Activated CD8-positive, alpha-beta T cell treated with anti-CD3 and anti-CD28 coated beads for 36 hours (primary cell): ENCODE measurements at places on chromosomes 5 and 9.
A peak's percentile ranks its signal among the peaks of the same experiment; 100 is the strongest.

DNA sequence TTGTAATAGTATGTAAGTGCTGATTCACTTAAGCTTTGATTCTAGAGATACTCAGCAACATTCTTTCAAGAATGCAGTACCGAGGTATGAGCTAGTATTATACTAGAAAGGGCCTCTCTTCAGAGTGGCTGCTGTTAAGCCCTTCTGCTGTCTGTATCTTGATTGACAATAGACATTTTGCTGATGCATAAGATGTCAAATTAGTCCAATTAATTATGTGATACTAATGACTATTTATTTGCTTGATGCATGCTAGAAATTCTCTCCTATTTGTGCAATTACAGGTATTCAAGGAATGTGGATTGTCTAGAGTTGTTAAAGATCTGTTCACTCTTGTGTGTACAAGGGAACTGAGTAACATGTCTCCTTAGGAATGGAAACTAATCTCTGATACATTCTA lies 92.3 kb upstream of the PTGER4 start:
- DNase-seq, result no peak
- no peaks in the 10 kb centered on the region for H3K27me3 ChIP-seq
- peaks cover 22% of the 10 kb centered on the region for H3K4me1 ChIP-seq
- H3K27ac ChIP-seq, result no peak overlapping the region
- no peaks in the 10 kb centered on the region for H3K36me3 ChIP-seq

- H3K27me3 ChIP-seq, result peaks cover 7% of the 10 kb centered on the region
- no peaks in the 10 kb centered on the region for H3K36me3 ChIP-seq
- H3K4me3 ChIP-seq, result no peak overlapping the region
- DNase-seq, result no peak
- no peaks in the 10 kb centered on the region for H3K4me1 ChIP-seq
- H3K27ac ChIP-seq, result no peak overlapping the region
Measured at GRCh38 chr9:27304521-27304920, 7.6 kb upstream of the EQTN start.

- peaks cover 5% of the 10 kb centered on the region for H3K27me3 ChIP-seq
- no peaks in the 10 kb centered on the region for H3K4me1 ChIP-seq
- DNase-seq, result no peak
- no peak overlapping the region for H3K27ac ChIP-seq
- no peaks in the 10 kb centered on the region for H3K36me3 ChIP-seq
Measured at GRCh38 chr9:115444959-115445358, 327.0 kb upstream of the TNC start.

DNA sequence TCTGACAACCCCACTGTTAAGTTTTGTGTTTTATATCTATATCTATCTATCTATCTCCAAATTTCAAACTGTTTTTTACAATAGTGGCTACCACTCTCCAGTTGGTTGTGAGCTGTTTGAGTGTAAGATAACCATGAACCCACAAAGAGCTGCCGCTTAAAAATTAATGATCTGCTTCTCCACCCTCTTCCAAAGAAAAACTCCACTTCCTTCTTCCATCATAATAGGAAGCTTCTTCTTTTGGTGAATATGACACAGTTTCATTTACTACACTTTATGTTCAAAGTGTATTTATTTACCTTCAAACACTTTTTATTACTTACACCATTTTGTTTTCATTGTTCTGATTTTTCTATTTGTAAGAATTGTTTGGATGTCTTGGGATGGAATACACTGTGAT lies 37.9 kb downstream of the SPZ1 start:
- H3K4me1 ChIP-seq, result no peaks in the 10 kb centered on the region
- no peak for DNase-seq
- no peaks in the 10 kb centered on the region for H3K27me3 ChIP-seq
- no peak overlapping the region for H3K27ac ChIP-seq
- no peaks in the 10 kb centered on the region for H3K36me3 ChIP-seq
- H3K4me3 ChIP-seq, result no peak overlapping the region

GRCh38 chr5:2591777-2592453 lies 159.6 kb downstream of the IRX2 start:
- no peak overlapping the region for H3K27ac ChIP-seq
- no peaks in the 10 kb centered on the region for H3K36me3 ChIP-seq
- no peaks in the 10 kb centered on the region for H3K4me1 ChIP-seq
- H3K4me3 ChIP-seq, result no peak overlapping the region
- H3K27me3 ChIP-seq, result no peaks in the 10 kb centered on the region
- no peak for DNase-seq

- H3K27me3 ChIP-seq, result peaks cover 2% of the 10 kb centered on the region
- H3K27ac ChIP-seq, result no peak overlapping the region
- H3K4me1 ChIP-seq, result peaks cover 24% of the 10 kb centered on the region
- H3K4me3 ChIP-seq, result no peak overlapping the region
Measured at GRCh38 chr5:77156379-77156778, 54.1 kb upstream of the PDE8B start.

- H3K27ac ChIP-seq, result peak overlapping the region; percentile 80
- H3K36me3 ChIP-seq, result peaks cover 39% of the 10 kb centered on the region
- H3K4me3 ChIP-seq, result peak overlapping the region; percentile 27
- DNase-seq, result no peak
Measured at GRCh38 chr5:177371120-177372033, 12.9 kb upstream of the SLC34A1 start.

GRCh38 chr5:91727463-91727862 lies 344.3 kb upstream of the ARRDC3 start:
- H3K27ac ChIP-seq, result no peak overlapping the region
- no peaks in the 10 kb centered on the region for H3K27me3 ChIP-seq
- H3K36me3 ChIP-seq, result no peaks in the 10 kb centered on the region
- DNase-seq, result no peak
- no peak overlapping the region for H3K4me3 ChIP-seq
- H3K4me1 ChIP-seq, result no peaks in the 10 kb centered on the region

DNA sequence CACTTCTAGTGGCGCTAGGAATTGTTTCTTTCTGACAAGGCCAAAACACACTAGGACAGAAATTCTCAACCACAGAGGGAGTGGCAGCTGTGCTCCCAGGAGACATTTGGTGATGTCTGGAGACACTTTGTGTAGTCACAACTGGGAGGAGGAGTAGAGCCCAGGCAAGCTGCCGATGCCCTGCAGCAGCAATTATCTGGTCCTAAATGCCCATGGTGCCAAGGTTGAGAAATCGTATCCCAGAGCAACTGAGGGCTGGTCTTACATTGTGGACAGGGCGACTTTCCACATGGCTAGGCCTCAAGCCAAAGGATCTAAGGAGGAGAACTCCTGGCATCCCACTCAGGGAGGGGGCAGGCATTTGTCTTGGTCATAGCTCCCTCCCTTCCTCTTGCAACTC lies 259.9 kb downstream of the GADD45G start:
- H3K27ac ChIP-seq, result no peak overlapping the region
- no peaks in the 10 kb centered on the region for H3K27me3 ChIP-seq
- DNase-seq, result no peak
- H3K4me3 ChIP-seq, result no peak overlapping the region
- H3K36me3 ChIP-seq, result no peaks in the 10 kb centered on the region
- no peaks in the 10 kb centered on the region for H3K4me1 ChIP-seq

DNA sequence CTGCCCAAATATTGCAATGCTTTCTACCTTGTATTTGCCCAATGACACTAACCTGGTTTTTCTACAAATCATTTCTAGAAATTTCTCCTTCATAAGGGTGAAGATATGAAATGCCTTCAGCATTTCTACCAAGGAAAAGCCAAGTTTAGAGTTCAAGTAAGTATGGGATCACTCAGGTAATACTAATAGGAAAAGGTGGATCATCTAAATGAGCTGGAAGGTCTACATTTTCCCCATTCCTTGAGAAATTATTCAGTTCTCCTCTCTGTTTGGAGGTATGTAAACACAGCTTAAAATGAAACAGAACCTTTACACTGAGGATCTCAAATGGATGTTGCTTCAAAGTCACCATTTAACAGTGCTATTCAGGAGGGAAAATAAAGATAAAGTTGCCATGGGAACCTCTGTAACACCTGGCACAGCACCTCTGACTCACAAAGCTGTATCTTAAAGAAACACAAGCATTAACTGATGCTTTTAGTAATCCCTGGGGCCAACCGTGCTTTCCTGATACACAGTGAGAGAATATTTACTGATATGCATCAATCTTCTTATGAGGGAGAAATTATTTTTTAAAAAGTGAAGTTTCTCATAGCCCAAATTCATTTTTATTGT lies 161.3 kb downstream of the DRD1 start:
- H3K27ac ChIP-seq, result no peak overlapping the region
- no peaks in the 10 kb centered on the region for H3K36me3 ChIP-seq
- peaks cover 13% of the 10 kb centered on the region for H3K27me3 ChIP-seq
- DNase-seq, result no peak
- H3K4me1 ChIP-seq, result no peaks in the 10 kb centered on the region
- H3K4me3 ChIP-seq, result no peak overlapping the region

- peak; percentile 54 for DNase-seq
- H3K27ac ChIP-seq, result peak overlapping the region; percentile 96
- H3K27me3 ChIP-seq, result no peaks in the 10 kb centered on the region
- peaks cover 10% of the 10 kb centered on the region for H3K36me3 ChIP-seq
- H3K4me1 ChIP-seq, result peaks cover 44% of the 10 kb centered on the region
Measured at GRCh38 chr5:10355071-10355889, 1.8 kb downstream of the MARCHF6 start.

GRCh38 chr5:62386824-62387223 lies 16.9 kb downstream of the DIMT1 start:
- H3K4me1 ChIP-seq, result peaks cover 6% of the 10 kb centered on the region
- no peak overlapping the region for H3K4me3 ChIP-seq
- peak overlapping the region; percentile 7 for H3K27ac ChIP-seq
- H3K36me3 ChIP-seq, result peaks cover 44% of the 10 kb centered on the region
- no peaks in the 10 kb centered on the region for H3K27me3 ChIP-seq

DNA sequence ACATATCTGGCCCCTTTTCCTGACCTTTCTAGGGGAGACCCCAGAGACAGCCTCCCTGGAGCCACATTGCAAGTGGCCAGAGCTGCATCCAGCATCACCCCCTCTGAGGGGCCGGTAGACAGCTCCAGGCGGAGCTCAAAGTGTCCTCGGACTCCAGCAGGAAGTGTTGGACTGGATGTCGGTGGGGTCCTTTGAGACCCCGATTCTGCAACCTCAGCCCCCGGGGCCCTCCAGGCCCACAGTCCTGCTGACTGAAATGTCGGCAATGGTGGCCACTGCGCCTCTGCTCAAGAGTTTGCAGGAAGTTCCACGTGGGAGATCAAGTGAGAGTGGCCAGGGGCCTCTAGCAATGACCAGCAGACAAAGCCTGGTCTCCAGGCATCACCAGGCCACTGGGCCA lies 115.9 kb upstream of the FOXD4L5 start:
- H3K4me1 ChIP-seq, result no peaks in the 10 kb centered on the region
- no peaks in the 10 kb centered on the region for H3K36me3 ChIP-seq
- no peak for DNase-seq
- H3K27me3 ChIP-seq, result no peaks in the 10 kb centered on the region
- no peak overlapping the region for H3K4me3 ChIP-seq

- DNase-seq, result no peak
- H3K4me1 ChIP-seq, result no peaks in the 10 kb centered on the region
- H3K27ac ChIP-seq, result no peak overlapping the region
- no peak overlapping the region for H3K4me3 ChIP-seq
- peaks cover 16% of the 10 kb centered on the region for H3K27me3 ChIP-seq
Measured at GRCh38 chr9:84697042-84697441, 27.5 kb downstream of the NTRK2 start.

DNA sequence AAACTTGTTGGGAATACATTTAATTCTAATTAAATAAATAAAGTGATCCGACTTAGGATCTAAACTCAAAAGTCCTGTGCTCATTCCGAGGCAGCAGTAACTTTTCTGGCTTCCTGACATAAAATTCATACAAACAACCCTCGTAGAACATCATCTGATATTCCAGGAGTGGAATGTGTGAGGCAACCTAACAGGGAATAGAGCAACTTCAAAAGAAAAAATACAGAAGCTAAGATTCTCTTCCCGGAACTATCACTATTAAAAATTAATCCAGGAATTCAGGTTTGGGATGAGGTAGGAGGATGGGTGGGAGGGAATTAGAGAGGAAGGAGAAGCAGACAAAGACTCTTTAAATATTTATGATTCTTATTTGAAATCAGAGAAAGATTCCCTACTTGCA lies 32.9 kb upstream of the TRIO start:
- H3K36me3 ChIP-seq, result no peaks in the 10 kb centered on the region
- H3K27ac ChIP-seq, result no peak overlapping the region
- H3K4me3 ChIP-seq, result no peak overlapping the region
- peaks cover 12% of the 10 kb centered on the region for H3K4me1 ChIP-seq
- no peak for DNase-seq
- peaks cover 8% of the 10 kb centered on the region for H3K27me3 ChIP-seq

DNA sequence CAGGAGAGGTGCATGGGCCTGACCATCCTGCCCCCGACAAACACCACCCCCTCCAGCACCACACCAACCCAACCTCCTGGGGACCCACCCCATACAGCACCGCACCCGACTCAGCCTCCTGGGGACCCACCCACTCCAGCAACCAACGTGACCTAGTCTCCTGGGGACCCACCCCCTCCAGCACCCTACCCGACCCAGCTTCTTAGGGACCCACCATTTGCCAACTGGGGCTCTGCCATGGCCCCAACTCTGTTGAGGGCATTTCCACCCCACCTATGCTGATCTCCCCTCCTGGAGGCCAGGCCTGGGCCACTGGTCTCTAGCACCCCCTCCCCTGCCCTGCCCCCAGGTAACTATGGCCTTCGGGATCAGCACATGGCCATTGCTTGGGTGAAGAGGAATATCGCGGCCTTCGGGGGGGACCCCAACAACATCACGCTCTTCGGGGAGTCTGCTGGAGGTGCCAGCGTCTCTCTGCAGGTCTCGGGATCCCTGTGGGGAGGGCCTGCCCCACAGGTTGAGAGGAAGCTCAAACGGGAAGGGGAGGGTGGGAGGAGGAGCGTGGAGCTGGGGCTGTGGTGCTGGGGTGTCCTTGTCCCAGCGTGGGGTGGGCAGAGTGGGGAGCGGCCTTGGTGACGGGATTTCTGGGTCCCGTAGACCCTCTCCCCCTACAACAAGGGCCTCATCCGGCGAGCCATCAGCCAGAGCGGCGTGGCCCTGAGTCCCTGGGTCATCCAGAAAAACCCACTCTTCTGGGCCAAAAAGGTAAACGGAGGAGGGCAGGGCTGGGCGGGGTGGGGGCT lies 4.6 kb downstream of the CEL start:
- H3K4me3 ChIP-seq, result no peak overlapping the region
- H3K4me1 ChIP-seq, result peaks cover 5% of the 10 kb centered on the region

DNA sequence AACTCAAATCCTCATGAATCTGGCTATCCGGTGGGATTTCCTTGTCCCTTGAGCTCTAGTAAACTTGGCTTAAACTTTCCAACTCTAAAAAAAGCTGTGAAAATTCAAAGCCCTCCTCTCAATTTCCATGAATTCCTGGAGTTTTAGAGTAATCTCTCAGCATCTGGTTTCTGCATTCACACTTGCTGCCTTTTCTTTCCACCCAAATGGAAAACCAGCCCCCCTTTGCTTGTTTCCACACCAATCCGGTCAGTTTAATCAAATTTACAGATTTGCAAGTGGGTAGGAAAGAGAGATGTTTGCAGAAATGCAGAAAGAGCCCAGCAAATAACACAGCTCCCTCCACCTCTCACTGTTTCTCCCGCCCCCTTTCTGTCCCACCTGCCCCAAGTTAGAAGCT lies 91.1 kb downstream of the ENC1 start:
- H3K27ac ChIP-seq, result no peak overlapping the region
- H3K4me1 ChIP-seq, result no peaks in the 10 kb centered on the region
- H3K27me3 ChIP-seq, result no peaks in the 10 kb centered on the region
- no peak for DNase-seq
- no peaks in the 10 kb centered on the region for H3K36me3 ChIP-seq

- H3K4me1 ChIP-seq, result no peaks in the 10 kb centered on the region
- H3K4me3 ChIP-seq, result no peak overlapping the region
- H3K36me3 ChIP-seq, result peaks cover 22% of the 10 kb centered on the region
- H3K27ac ChIP-seq, result no peak overlapping the region
- H3K27me3 ChIP-seq, result no peaks in the 10 kb centered on the region
Measured at GRCh38 chr5:126471875-126472537, 48.8 kb downstream of the GRAMD2B start.

- H3K4me3 ChIP-seq, result no peak overlapping the region
- no peaks in the 10 kb centered on the region for H3K36me3 ChIP-seq
- H3K27me3 ChIP-seq, result no peaks in the 10 kb centered on the region
- no peaks in the 10 kb centered on the region for H3K4me1 ChIP-seq
- DNase-seq, result no peak
Measured at GRCh38 chr5:15241216-15241821, 258.7 kb upstream of the FBXL7 start.
